Neuronal stem cell (in vitro differentiated cells): ENCODE measurements at places on chromosomes 1 and 21.

DNA sequence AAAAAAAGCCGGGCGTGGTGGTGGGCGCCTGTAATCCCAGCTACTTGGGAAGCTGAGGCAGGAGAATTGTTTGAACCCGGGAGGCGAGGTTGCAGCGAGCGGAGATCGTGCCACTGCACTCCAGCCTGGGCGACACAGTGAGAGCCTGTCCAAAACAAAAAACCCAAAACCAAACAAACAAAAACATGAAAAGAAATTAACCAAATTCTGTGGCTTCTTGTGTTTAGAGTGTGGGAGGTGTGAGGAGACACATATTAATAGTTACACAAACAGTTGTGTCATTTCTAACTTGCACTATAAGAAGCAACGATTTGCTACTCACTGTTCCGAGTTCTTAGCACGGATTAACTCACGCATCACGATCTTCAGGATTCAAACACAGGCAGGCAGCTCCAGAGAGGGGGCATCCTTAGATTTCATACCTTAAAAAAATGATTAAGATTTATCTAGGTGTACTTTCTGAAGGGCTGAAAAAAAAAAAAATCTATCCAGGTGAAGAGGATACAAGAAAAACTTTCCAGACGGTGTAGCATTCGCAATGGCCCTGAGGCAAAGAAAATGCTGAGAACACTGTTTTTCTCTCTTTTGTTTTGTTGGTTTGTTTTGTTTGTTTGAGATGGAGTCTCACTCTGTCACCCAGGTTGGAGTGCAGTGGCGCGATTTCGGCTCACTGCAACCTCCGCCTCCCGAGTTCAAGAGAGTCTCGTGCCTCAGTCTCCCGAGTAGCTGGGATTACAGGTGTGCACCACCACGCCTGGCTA is 713 bp upstream of the HMGCL start:
- no peak for DNase-seq

DNA sequence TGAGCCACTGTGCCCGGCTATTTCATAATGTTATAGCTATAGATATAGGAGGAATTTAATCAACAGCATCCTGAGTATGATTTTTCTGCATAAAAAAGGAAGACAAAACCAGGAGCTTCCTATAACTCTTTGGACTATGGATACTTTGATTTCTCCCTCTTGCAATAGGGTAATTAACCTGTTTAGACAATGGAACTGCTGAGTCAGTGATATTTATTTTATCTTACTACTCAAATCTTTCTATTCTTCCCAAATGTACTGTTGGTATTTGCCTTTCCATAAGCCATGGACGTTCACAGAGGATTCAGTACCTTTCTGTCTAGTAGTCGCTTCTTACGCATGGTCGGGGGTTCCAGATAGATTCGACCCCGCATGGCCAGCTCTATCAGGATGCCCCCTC is 33.6 kb downstream of the GOLPH3L start:
- no peak for DNase-seq

GRCh38 chr1:44014365-44015104 is 16.7 kb downstream of the SLC6A9 start:
- no peak for DNase-seq

DNA sequence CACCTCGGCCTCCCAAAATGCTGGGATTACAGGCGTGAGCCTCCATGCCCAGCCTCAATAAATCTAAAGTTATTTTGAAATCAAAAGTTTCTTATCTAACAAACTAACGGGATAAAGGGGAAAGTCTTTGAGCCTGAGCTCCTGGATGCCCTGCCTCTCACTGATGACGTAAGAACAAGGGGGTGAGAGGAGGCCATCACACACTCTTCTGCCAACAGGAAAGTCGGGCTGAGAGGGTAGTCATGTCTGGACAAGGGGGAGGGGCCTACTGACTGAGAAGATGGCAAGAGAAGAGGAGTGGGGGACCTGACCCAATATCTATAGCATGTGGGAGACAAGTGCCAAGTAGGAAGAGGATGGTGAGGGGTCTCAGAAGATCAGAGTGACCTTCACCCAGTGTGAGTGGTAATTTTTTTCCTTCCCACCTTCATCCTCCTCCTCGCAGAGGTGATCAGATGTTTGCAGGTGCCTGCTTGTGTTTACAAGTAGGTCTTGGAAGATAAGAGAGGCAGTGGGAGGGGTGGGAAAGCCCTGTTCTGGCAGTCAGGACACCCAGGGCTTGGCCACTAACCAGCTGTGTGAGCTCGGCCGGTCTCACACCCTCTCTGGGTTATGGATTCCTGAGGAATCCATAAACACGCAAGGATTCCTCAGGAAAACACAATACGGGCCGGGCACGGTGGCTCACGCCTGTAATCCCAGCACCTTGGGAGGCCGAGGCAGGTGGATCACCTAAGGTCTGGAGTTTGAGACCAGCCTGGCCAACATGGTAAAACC is 9.6 kb downstream of the UQCRHL start:
- DNase-seq, result no peak

GRCh38 chr1:9349331-9349851 is 56.7 kb downstream of the SPSB1 start:
- no peak for DNase-seq

- DNase-seq, result no peak
Measured at GRCh38 chr21:45403825-45404729, 888 bp upstream of the COL18A1 start.

DNA sequence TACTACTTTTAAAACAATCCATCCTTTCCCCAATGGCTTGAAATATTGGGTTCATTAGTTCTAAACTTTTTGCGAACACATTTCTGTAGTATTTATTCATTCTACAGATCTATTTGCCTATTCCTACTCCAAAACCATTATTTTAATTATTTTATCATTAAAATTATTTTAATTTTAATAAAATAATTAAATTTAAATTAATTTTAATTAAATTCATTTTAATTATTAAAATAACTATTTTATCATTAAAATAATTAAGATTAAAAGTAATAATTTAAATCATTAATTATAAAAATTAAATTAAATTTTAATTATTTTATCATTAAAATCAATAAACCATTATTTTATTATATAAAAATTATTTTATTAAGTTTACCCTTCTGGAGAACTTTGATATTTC is 15.6 kb downstream of the EDEM3 start:
- no peak for DNase-seq

DNA sequence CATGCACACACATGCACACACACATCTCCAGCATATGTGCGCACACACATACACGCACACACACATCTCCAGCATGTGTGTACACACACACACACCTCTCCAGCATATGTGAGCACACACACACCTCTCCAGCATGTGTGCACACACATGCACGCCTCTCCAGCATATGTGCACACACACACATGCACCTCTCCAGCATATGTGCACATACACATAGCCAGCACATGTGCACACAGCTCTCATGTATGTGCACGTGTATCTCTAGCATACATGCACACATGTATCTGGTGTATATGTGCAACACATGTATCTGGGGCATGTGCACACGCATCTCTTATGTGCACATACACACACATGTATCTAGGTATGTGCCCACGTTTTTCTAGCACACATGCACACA is 57.9 kb downstream of the SLC19A1 start:
- DNase-seq, result no peak

- DNase-seq, result no peak
Measured at GRCh38 chr1:217244971-217245370, 385.9 kb downstream of the GPATCH2 start.
